CD4-positive, alpha-beta T cell treated with Interleukin-15 for 4 hours (primary cell): ENCODE measurements at places on chromosomes 5 and 9.
A peak's percentile ranks its signal among the peaks of the same experiment; 100 is the strongest.

GRCh38 chr5:156687514-156687913 lies 162.6 kb upstream of the PPP1R2B start:
- DNase-seq, result no peak

DNA sequence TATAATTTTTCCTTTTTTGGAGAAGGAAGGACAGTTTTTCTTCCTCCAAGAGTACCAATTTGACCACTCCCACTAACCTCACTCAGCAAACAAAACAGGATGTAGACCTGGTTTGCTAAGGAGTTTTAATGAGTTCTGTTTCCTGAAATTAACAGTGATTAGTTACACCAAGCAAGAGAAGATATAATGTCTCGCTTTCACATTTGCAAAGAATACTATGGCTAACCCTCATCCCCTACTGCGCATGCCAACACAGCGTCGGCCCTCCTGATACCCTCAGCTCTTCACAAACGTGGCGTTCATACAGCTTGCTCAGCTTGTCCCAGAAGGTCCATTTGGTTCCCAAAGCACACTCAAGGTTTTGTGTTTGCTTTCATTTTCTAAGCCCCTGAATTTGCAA lies 41.9 kb upstream of the IPPK start:
- DNase-seq, result peak; percentile 20

DNA sequence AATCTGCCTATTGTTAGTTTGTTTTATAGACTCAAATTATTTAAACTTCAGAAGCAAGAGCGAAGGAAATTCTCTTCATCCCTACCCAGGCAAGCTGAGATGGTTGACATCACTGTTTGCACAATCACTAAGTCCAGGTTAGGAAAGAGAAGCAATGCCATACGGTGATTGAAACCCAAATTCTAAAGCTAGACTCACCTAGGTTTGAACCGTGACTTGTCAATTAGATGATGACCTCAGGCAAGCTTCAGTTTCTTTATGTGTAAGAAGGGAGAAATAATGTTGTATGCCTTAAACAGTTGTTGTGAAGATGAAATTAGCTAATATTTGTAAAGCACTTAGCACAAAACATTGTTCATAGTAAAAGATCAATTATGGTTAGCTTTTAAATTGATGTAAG lies 96.5 kb upstream of the ANKRD55 start:
- no peak for DNase-seq

DNA sequence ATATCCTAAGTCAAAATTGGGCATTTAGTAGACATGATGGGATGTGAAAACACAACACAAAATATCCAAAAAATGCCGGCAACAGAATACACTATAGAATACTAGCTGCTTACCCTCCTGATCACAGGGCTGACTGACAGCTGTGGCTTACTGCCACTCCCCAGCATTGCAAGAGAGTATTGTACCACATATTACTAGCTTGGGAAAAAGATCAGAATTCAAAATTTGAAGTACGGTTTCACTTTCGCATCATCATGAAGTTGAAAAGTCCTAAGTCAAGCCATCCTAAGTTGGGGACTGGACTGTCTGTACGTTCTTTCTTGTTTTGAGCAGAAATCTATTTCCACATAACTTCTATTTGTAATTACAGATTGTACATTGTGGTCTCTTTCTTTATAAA lies 851.4 kb downstream of the MAT2B start:
- DNase-seq, result no peak

DNA sequence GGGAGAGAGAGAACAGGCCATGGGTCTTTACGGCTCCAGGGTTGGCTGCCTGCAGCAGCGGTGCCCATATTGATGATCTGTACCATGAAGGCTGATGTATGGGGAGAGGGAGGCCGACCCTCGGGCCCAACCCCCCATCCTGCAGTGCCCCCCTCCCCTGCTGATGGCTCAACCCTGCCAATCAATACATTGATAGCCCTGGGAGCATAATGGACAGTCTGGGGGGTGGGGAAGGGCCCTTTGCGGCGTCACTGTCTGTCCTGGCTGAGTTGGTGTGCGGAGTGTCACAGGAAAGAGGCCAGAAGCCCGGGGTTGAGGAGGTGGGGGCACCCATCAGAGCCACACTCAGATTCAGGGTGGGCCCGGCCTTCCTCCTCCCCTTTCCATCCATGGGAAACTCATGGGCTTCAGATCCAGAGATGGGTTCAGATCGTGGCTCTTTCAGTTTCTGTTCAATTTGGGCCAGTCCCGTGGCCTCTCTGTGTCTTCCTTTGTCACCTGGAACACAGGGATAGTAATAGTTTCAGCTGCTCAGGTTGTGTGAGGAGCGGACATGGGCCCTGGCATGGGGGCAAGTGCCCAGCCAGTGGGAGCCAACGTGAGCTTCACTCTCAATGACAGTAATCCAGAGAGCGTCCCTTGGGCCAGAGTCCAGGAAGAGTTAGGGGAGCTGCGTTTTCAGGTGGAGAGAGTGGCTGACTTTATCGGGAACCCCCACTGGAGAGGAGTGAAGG lies 9.5 kb downstream of the FGF18 start:
- DNase-seq, result no peak

DNA sequence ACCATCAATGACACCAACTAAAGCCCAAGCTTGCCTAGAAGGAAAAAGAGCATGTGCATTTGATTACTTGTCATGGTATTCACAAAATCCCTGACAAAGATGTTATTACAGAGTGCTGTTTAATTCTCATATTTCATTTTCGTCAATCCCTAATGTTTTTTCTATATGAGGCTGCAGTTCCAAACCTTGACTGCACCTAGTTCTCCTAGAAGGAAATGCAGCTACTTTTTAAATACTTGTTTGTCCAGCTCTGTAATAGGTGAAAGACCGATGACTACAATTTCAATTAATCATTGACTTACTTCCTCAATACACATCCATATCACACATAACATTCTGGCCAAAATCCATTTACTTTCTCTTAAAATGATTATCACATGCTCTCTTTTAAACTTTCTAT lies 28.1 kb downstream of the CEMIP2 start:
- DNase-seq, result no peak

- DNase-seq, result no peak
Observed at GRCh38 chr9:91485006-91485405, 61.4 kb upstream of the NFIL3 start.

- no peak for DNase-seq
Observed at GRCh38 chr9:29393064-29393463, 1819.8 kb upstream of the C9orf72 start.

GRCh38 chr5:113448252-113448651 lies 13.5 kb upstream of the TSSK1B start:
- no peak for DNase-seq

DNA sequence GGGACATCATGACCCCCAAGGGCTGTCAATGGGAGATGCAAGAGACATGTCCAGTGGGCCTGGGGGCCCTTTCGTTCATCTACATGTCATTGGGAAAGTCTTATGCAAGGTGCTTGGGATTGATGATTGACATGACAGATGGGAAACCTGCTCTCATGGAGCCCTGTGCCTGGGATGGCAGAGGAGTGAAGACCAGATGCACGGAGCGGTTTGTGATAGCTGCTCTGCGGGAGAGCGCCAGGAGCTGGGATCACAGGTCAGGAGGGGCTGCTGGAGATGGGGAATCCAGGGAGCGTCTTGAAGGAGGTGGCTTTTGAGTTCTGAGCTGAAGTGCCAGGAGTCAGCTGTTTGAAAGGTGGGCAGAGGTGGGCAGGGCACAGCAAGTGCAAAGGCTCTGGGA lies 104.3 kb downstream of the FGF18 start:
- DNase-seq, result no peak

DNA sequence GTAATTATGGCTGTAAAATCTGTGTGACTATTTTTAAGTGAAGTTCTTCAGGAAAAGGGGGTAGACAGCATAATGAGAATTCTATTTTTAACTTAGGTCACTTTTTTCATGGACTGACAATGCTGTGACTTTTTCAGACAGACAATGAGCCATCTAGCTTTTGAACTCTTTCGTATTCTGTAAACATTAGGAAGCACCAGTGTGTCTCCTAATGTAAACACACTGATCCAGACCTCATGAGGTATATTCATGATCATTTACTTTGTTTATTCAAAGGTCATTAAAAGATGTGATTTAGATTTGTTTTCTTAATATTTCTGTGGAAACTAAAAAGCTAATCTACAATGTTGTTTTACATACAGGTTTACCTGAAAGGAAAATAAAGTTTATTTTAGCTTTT lies 352.6 kb downstream of the ADGRV1 start:
- no peak for DNase-seq

DNA sequence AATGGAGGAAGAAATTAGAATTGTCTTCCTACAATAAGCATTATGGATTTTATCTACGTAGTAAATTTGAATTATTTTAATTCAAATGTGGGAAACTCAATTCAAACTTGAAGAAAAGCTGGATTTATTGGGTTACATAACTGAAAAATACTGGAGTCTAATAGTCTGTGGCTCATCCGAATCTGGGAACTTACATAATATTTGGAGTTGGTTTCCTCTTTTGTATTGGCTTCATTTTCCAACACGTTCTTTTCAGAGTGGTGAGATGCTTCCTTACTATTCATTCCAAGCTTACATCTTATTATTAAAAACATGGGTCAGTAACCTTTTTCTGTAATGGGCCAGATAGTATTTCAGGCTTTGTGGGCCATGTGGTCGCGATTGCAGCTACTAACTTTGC lies 164.8 kb downstream of the ARHGAP26 start:
- no peak for DNase-seq

DNA sequence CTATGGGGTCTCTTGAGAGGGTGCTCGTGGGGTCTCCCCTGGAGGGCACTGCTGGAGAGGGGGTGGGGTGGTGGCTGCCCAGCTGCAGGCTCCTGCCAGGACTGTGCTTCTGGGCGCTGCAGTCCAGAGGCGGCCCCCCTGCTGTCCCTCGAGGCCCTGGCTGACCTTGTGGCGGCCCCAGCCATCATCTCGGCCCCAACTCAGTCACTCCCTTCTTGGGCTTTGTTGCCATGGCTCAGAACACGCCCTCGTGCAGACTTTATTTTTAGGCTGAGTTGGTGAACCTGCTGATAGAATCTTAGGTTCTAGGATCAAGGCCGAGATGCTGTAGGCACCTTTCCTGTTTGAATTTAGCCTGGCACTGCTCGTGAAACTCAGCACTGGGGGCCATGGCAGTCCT lies 22.8 kb downstream of the FBXW5 start:
- DNase-seq, result no peak
